Heart right ventricle (tissue), 16 donors: ENCODE measurements at places on chromosomes 4 and X. TPM values are rescaled to one million over a fixed set of nuclear protein-coding genes. Genes with fewer than 3 reads are reported as not detected.

The SGCB gene
- polyA plus RNA-seq = 19.9 TPM

DNA sequence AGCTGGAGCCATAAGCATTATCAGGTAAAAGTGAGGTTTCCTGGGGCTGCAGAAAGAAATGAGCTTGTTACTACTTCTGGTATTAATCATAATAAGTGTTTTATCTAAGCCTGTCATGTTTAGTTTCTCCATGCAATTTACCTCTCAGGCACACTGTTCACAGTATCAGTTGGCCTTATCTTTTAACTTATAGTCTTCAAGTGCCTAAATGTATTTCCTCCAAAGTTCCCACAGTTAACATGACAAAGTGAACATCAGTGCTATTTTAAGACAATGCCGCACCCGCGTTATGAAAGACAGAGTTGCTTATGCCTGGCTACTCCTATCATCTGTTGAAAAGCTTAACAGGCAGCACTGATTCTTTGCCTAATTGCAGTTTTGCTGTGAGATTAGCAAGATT is 408.7 kb upstream of the FAM241A start:
- DNase-seq = no peak

The ALG13 gene
- polyA plus RNA-seq = 19.5 TPM

GRCh38 chrX:101677028-101677427 is 17.4 kb upstream of the ARMCX2 start:
- no peak for DNase-seq

GRCh38 chr4:7116705-7117104 is 48.8 kb upstream of the GRPEL1 start:
- DNase-seq = no peak

- no peak for DNase-seq
Observed at GRCh38 chr4:6349896-6350603, 80.4 kb downstream of the WFS1 start.

- DNase-seq = no peak
Observed at GRCh38 chr4:3421470-3421869, 20.3 kb upstream of the HGFAC start.

The SRPX gene
- polyA plus RNA-seq = 204 TPM

GRCh38 chr4:113116414-113117357 is 67.2 kb downstream of the ANK2 start:
- DNase-seq = no peak

GRCh38 chr4:121648516-121648915 is 48.3 kb downstream of the ANXA5 start:
- DNase-seq = no peak

DNA sequence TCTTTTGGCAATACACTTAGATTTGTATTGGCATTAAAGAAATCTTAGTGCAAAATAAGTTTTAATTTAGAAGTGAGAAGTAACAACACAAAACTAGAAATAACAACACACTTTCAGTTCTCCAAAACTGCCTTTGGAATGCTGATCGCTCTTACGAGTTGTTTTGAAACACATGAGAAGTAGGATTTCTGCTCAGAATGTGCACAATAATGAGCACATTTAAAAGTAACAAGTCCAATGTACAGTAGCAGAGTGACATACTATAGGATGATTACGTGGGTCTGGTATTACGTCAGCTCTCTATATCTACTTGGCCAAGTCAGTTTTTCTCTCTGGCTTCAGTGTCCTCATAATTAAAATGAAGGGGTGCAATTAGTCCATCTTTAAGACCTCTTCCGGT is 164.8 kb downstream of the CHM start:
- DNase-seq = no peak

- no peak for DNase-seq
Observed at GRCh38 chr4:184324939-184325477, 107.3 kb upstream of the ENPP6 start.

DNA sequence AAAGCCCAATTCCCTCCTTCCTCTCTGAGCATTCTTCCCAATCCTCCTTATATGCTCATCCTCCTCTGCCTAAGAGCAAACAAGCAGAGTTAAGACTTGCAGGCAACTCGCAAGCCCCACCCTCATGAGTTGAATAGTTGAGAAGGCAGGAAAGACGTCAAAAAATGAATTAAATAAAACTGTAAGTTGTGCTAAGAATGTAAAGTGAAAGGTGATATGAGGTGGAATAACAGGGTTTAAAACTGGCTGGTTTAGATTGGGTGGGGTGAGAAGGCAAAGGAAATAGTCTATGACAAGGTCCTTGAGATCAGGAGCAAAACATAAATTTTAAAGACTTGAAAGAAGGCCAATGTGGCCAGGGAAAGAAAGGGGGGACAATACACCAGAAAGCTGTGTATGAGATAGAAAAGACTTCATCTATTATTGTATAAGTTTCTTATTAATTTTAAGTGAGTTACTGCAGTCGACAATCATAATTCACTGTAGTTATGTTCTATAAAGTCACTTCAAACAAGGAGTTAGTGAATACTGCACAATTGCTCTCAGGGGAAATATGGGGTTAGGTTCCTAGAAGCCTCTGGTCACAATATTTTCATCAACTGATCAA is 124.9 kb downstream of the RELL1 start:
- no peak for DNase-seq

The NEK1 gene
- 3.6 TPM for polyA plus RNA-seq

DNA sequence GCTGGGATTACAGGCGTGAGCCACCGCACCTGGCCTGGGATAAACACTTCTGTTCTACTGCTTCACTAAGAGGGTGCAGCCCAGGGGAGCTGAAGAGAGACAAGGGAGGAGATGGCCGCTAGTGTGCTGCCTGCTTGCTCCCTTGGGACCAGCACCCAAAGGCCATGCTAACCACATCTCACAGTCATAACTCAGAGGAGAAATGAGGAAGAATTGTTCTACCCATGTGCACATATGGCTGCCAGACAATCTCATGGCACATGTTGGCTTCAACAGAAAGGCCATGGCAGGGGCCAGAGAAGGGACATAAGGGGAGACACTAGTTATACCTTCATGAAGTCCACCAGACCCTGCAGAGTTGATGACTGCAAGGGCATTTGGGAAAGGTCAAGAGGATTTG is 22.4 kb downstream of the CLDN22 start:
- DNase-seq = no peak

DNA sequence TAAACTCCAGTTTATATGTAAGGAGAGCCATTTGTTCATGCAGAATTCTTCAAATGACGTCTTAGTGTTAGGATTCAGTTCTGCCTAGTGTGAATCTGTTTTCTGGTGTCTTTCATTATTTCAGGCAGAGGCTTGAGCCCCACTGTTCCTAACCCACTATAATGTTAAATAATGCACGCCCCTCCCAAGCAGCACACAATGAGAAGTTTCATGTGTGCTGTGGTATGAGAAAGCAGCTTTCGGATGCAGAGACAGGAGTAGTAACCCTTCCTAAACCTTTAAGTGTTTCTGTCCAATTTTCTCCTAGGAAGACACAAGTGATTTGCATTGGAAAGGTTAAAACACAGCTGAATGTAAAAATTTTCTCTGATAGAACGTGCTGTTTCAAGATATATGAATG is 54.5 kb downstream of the TRIM2 start:
- no peak for DNase-seq

GRCh38 chr4:37562592-37562991 is 123.6 kb downstream of the RELL1 start:
- DNase-seq = no peak

The TLR10 gene
- polyA plus RNA-seq = not detected

GRCh38 chrX:22433292-22434070 is 160.8 kb downstream of the CBLL2 start:
- DNase-seq = no peak

DNA sequence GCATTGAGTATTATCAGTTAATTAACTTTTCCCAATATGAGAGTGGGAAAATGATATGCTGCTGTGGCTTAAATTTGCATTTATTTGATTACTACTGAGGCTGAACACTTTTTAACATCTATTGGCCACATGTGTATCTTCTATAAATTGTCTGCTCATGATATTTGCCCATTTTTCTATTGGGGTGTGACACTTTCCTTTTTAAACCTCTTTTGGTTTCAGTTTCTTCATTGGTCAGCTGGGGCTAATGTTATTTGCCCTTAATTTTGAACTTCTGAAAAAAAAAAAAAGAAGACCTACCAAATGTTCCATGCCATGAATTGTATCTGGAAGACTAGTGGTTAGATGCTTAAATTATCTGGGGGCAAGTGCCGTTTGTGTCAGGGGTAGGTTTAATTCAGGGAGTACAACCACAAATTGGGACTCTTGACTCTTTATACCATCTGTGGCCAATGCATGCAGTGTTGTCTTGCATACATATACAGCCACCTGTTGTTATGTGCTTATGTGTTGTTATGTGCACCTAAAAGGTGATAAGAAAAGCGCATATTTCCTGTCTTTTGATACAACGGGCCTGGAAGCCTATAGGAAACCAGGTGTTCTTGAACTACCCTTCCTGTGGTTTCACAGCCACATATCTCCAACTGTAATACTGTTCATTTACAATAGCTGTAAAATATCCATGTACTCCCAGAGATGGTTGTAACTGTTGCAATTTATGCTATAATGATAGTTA is 49.0 kb downstream of the SH2D1A start:
- no peak for DNase-seq

The FAM184B gene
- polyA plus RNA-seq = 0.07 TPM
